ENCODE measurements at places on chromosomes 16 and 17. TPM values are rescaled to one million over a fixed set of nuclear protein-coding genes. Genes with fewer than 3 reads are reported as not detected.

GRCh38 chr17:68462381-68463210 is 5.3 kb upstream of the WIPI1 start:
- peak; percentile 80 for DNase-seq

DNA sequence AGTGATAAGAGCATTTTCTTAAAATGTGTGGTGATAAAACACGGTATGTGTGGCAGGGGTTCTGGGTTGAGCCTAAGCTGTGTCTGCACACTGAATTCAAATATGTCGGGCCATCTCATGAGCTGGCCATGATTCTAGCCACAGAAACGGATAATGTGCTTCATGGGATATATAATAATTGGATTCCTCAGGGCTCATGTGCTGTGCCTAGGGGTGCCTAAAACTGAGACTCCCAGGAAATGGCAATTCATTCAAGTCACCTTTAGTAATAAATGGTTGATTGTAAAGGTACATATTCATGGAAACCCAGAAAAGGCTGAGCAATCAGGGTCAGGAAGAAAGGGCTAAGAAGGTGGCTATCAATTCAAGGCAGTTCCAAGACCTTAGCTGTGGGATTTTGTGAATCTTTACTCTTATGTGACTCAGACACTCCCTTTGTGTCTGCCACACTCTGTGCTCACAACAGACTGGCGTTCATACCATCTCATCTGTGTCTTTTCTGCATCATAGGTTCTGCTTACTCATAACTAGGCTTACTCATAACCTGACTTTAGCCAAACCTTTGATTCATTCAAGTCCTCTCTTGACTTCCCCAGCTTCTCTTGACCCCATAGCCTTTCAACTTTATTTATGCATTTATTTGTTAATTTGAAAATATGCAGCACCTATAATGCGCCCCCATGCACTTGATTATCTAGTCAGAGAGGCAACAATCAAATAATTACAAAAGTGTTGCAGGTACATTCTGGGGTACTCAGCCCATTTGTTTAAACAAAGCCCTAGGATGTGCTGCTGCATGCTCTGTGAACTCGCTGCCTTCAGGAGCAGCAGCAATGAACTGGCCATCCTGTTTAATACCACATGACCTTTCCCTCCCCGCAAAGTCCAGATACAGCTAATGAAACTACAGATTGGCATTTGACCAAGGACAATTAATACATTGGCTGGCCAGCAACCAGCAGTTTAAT is 28.4 kb upstream of the MED13 start:
- no peak for DNase-seq

DNA sequence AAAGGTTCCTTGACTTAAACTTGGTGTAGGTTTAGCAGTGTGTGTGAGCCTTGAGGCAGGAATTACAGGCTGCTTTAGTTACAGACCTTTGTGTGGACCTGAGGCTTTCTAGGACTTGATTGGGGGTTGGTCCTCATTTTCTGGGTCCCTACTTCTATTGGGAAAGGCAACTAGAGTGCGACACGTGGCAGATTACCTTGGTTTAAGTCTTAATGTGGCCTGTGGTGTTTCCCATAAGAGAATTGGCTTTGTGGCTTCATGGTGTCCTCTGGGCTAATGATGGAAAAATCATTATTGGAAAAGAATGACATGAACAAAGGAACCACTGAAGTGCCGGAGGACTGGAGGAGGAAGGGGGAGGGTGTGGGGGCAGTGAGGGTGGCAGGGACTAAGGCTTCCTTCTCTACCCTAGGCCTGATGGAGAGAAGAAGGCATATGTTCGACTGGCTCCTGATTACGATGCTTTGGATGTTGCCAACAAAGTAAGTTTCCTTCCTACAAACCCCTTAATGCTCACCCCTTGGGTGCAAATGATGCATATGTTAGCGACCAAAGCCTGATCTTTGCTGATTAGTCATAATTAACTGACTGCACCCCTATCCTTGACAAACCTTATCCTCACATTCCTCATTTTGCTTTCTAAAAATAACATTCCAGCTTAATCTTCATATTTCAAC is 2.7 kb downstream of the TLCD1 start:
- no peak for DNase-seq

DNA sequence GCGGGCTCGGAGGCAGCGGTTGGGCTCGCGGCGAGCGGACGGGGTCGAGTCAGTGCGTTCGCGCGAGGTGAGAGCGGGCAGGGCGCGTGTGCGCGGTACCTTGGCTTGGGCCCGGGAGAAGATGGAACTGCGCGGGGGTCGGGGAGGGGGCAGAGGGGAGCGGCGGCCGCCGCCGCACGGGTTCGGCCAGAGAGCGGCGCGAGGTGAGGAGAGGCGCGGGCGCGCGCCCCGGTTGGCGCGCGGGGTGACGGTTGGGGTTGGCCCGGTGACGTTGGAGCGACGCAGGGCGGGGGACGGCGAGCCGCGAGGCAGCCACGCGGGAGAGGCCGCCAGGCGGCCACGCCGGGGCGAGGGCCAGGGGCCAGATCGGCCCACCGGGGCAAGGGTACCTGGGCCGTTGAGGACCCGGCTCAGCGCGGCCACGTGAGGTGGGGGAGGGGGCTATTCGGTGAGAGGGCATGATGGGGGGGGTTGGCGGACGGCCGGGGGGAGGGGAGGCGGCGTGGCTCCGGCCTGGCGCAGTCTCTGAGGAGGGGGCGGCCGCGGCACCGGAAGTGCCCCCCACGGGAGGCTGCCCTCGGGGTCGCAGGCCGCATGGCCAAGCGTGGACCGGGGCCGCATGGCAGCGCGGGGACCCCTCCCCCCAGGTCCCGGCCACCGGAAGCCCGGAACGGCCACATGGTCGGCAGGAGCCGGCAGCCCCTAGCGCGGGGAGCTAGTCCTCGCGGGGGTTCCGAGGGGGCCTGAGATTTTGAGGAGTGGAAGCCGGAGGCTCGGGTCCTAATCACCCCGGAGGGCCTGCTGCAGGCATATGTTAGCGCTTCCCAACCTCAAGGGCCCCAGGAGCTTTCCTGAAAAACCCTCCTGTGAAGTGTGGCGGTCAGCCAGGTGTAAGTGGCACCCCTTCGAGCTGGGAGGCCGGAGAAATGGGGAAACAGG is 527 bp downstream of the EIF5A start:
- DNase-seq: peak; percentile 87

- no peak for DNase-seq
Measured at GRCh38 chr16:83863682-83864081, 35.2 kb upstream of the MLYCD start.

ZNF18 gene
- 17.2 TPM for total RNA-seq

GRCh38 chr17:82051776-82052637 is at the start of the genes GPS1 and RFNG:
Gene GPS1, plus strand, starts transcription at chr17:82051898. Its CDS starts 34 bp downstream, at chr17:82051932.
Gene RFNG, minus strand, starts transcription at chr17:82051811. Its CDS starts 45 bp downstream, at chr17:82051766.
- peak; percentile 97 for DNase-seq

- no peak for DNase-seq
Measured at GRCh38 chr16:85057948-85058347, 30.4 kb downstream of the KIAA0513 start.

- no peak for DNase-seq
Measured at GRCh38 chr17:66762276-66762675, 72.6 kb upstream of the CACNG5 start.

DNA sequence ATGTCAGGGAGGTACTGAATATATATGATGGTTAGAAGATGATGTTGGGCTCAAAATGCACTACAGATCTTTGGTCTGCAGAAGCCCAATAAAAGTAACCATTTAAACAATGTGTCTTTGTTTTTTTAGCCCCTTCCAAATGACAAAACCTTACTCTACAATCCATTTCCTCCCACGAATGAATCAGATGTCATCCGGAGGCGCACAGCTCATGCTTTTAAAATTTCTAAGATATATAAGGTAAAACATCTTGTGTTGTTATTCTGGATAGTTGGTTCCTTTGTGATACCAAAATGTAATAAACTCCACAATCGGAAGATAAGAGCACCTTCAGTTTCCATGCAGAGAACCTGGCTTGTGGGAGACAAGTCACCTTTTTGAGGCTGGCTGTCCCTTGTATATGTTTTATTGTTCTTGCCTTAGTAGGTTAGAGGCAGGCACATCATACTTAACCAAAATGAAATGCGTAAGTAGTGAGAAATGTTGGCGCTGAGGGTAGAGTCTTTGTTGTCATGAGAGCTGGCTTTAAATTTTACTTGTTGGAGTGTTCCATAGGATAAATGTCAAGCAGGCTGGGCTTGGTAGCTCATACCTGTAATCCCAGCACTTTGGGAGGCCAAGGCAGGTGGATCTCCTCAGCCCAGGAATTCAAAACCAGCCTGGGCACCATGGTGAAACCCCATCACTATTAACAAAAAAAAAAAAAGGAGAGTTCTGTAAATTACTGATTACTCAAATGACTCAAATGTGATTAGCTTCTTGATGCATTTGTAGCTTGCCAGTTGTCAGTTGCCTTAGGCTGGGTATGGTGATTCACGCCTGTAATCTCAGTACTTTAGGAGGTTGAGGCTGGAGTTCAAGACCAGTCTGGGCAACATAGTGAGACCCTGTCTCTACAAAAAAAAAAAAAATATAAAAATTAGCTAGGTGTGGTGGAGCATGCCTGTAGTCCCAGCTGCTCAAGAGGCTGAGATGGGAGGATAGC is 19.7 kb upstream of the SNTB2 start:
- DNase-seq: no peak

- DNase-seq: peak; percentile 97
Measured at GRCh38 chr17:48830840-48831548, at the start of gene CALCOCO2. Gene CALCOCO2, plus strand, starts transcription at chr17:48831035. Its CDS starts 10,673 bp downstream, at chr17:48841708.

DNA sequence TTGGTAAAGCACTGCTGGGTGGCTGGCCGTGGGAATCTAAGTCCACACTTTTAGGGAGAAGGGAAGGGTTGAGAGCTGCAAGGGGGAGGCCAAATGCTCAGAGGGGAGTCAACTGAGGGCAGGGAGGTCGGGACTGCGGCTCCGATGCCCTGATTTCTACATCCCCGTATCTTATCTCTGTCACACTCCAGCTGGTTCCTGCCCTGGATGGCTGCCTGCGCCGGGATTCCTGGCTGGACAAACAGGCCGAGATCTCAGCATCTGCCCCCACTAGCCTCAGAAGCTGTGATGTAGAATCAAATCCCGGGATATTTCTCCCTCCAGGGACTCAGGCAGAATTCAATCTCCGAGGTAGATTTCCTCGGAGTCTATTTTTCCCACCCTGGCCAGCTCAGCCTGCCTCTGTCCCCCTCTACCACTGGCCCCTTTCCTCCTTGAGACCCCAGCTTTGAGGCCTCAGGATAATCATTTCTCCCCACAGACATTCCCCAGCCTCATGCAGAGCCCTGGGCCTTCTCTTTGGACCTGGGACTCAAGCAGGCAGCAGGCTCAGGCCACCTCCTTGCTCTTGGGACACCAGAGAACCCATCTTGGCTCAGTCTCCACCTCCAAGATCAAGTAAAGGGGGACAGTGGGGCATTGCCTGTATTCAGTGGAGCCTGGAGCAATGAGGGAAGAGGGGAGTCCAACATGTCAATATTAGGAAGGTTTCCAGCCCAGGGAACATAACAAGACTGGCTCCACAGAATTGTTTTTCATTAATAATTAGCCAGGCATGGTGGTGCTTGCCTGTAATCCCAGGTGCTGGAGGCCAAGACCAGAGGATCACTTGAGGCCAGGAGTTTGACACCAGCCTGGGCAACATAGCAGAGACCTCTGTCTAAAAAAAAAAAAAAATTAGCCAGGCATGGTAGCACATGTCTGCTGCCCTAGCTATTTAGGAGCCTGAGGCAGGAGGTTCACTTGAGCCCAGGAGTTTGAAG is 1.8 kb downstream of the SHBG start:
- no peak for DNase-seq

GRCh38 chr16:2985462-2985861 is 5.2 kb upstream of the PKMYT1 start:
- DNase-seq: no peak

DNA sequence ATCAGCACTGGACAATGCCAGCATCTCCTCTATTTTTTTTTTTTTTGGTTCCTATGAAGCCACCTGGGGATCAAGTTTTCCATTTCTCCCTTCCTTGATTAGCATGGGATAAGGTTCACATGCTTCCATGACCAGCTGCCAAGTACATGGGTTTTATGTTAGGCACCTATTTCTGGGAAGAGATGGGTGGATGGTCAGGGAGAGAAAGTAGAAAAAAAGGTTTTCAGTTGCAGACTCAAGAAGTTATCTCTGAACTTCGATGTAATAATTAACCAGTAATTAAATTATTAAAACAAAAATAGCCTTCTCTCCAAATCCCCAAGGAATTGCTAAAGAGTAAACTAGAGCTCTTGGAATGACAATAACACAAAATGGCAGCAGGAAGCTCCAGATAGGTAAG is 164.9 kb upstream of the MAF start:
- no peak for DNase-seq

GRCh38 chr17:47741793-47742145 is 8.7 kb downstream of the TBX21 start:
- no peak for DNase-seq

CLEC19A gene
- total RNA-seq: not detected

KRTAP16-1 gene
- not detected for total RNA-seq

DNA sequence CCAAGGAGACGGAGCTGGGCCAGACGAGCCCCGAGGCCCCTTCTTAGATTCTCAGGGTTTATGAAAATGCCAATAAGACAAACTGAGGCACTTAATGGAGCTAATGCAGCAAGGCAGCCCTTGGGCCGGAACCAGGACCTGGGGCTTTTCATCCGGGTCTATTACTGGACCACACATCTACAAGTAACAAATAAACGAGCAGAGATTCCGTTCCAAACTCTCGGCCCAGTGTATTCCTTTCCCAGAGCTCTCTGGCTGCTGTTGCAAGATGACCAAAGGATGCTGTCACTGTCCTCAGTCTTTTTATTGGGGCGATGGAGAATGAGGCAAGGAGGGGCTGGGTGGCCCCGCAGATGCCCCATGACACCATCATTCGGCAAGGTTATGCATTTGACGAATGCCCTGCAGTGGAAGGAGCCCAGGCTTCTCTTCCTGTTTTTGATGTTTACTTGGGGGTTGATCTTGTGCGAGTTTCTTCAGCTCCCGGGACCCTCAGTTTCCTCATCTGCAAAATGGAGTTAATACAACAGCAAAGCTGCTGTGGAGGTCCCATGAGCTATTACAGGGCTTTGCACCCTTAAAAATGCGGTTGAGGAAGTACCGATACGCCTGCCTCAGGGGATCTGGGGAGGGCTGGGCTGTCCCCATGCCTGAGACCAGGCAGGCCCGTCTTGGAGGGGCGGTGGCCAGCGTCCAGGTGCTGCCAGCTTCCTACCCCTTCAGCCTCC is 1.1 kb upstream of the NTN1 start:
- DNase-seq: peak; percentile 65

DNA sequence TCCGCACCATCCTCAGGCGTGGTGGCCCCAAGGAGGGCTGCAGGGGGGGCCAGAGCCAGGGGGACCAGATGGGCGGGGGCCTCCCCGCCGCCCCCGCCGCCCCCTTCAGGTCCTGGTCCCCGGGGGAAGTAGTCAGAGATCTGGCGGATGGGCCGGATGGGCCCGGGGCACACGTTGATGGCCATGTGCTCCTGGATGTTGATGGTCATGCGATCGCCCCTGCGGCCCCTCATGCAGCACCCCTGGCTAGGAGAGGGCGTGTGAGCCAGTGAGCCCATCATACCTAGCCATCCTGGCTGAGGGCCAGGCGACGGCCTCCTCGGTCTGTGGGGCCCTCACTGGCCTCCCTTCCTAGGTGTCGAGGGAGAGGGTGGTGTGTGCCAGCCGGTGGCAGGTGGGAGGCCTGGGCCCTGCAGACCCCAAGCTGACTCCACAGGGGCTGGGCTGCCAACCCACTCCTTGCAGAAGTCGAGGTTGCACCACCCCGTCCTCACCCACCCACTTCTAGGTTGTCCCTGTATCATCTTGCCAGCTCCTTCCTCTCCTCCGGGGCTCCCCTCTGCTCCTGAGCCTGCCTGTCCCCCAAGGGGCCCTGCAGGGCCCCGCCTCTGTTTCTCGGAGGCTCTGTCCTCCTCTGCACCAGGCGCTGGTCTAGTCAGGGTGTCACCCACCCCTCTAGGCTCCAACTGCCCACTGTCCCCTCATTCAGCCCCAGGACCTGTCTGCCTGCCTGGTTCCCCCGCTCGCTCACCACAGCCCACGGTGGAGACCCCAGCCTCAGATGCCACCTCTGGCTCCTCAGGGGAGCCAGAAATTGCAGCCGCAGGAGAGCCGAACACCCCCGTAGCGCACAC is 610 bp downstream of the DOC2A start:
- DNase-seq: peak; percentile 83

All from H7 (cell line).